ENCODE measurements at places on chromosomes 2 and 18.

- no peak for DNase-seq
Observed at GRCh38 chr2:74708883-74709282, 54.8 kb downstream of the SEMA4F start.

DNA sequence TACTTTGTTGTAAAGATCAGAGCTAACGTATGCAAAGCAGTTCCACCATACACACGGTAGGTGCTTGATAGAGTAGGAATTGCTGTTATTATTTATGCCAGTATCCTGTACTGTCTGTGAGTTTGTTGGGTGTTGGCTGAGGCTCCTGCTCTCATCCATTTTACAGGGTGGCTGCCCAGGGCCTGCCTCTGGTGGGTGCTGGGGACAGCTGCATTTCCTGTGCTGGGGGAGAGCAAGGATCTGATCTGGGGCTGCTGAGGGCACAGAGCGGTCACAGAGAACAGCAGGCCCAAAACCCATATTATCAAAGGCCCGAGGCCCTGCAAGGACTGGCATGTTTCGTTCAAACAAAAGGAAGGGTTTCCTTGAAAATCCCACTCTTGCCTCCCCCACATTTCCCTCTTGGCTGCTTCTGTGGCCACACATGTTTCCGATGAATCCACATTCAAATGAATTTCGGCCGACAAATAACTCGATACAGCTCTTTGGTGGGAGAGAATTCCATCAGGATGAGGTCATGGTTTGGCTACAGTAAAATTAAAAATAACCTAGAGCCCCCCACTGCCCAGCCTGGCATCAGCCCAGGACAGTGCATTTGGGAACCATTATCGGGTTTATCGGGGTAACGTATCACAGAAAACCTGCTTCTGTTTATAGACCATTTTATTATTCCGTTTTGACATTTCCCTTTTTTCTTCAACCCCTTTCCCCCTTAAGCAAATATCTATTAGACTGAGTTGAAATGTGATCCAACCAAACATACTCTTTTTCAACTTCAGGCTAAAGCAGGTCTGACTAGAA lies 143.4 kb downstream of the CYRIA start:
- no peak for DNase-seq

DNA sequence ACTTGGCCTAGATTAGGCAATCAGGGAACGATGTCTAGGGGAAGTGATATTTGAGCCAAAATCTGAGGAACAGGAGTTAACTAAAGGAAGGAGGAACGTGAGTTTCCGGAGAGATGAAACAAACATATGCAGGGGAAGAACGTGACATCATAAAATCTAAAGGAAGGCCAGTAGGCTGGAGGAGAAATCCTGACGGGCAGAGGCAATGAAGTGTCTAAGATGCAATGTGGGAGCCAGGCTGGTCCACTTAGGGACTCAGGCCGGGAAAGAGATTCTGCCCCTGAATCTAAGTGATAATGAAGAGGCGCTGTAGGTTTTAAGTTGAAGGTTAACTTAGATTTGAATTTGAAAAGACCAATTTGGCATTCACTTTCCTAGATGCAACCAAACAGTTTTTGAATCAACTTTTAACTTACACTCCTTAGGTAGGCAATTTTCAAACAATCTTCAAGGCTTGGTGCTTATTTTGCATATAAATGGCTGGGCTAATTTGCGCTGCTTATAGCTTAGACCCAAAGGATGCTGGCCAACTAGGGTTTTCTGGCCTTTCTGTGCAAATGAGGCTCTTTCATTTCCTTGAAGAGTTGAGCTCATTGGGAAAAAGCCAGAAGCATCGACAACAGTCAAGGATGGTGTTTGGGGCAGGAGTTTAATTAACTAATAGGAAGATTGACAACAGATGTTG lies 221.7 kb downstream of the SOX11 start:
- DNase-seq = no peak

DNA sequence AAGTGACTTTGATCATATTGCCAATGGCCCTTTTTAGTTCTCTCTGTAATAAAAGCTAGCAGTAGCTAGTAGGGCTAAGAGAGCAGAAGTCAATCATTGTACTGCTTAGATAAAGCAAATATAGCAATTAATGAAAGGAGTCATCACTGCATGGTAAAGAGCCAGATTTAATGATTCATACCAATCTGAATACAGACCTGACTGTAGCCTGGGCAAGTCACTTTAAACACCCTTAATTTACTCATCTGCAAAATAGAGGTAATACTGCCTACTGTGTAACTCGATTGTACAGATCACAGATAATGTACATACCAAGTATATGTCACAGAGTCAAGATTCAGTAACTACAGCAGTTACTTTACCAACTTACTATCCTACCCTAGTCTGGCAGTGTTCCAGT lies 63.6 kb downstream of the ASXL2 start:
- DNase-seq = no peak

- DNase-seq = no peak
Observed at GRCh38 chr2:70977605-70978205, 725 bp upstream of the ANKRD53 start.

GRCh38 chr2:26534865-26535662 lies 57.1 kb upstream of the OTOF start:
- peak; percentile 22 for DNase-seq
